Activated CD8-positive, alpha-beta T cell treated with anti-CD3 and anti-CD28 coated beads, Interleukin-2, amount 10 ng/mL, durations not matched to agents 7 days and 5 days (primary cell): ENCODE measurements at places on chromosomes 11 and 22.

GRCh38 chr11:70281156-70281609, 10.7 kb downstream of the PPFIA1 start:
- DNase-seq: no peak

DNA sequence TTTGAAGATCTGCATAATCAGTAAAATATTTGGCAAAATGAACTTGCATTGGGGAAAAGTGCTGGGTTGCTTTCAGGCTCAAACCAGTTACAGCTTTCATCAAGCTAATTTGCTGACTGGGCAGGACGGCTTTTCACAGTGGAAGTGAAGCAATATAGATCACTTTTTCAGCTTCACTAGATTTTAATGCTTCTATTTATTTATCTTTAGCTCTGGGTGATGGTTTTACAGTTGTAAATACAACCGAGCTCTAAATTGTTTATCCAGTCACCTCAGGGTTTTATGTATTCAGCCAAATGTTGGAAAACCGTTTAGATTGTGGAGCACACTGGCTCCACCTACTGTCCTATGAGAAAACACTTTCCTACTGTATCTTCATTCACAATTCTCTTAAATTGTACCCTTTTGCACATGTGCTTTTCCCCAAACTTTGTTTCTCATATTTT, 58.2 kb downstream of the ACER3 start:
- no peak for DNase-seq

- peak; percentile 50 for DNase-seq
Observed at GRCh38 chr11:10322830-10323792, 18.2 kb downstream of the ADM start.

DNA sequence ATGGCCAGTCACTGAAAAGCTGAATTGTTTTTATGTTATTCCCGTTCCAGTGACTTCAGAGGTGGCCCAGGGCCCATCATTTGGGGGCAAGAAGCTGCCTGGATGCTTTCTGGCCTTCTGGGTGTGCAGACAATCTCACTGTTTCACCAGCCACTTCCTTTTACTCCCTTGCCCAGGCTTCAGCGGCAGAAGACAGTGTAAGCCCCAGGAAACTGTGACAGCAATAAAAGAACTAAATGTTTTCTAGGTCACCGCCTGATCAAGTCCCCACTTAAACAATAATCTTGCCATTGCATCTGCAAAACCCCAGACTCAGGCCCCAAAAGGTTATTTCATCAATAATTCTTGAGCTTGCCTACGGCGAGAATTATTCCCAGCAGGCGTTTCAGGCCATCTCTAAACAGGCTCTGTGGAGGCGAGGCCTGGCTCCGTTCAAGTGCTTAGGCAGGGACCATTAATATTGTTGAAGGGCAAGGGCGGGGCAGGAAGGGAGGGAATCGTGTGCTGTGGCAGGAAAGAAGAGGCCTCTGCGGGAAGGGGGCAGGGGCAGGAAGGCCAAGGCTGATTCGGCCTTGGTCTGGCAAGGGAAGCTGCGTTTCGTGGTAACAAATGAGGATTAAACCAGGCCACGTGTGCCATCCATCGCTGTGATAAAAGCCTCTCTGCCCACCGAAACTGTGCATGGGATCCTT, 252.3 kb downstream of the KIRREL3 start:
- DNase-seq: no peak

- DNase-seq: no peak
Observed at GRCh38 chr11:3959015-3959902, 103.8 kb downstream of the STIM1 start.
